Aorta (tissue), 5 donors: ENCODE measurements at places on chromosomes 16 and 17. TPM values are rescaled to one million over a fixed set of nuclear protein-coding genes. Genes with fewer than 3 reads are reported as not detected.
A peak's percentile ranks its signal among the peaks of the same experiment; 100 is the strongest.

Gene SLC16A5
- 11.4 TPM for total RNA-seq

Gene FBXO39
- total RNA-seq: 2.0 TPM

Gene KCTD19
- total RNA-seq: not detected

Gene SHBG
- total RNA-seq: 0.33 TPM

Gene FOXL1
- 23.8 TPM for total RNA-seq

DNA sequence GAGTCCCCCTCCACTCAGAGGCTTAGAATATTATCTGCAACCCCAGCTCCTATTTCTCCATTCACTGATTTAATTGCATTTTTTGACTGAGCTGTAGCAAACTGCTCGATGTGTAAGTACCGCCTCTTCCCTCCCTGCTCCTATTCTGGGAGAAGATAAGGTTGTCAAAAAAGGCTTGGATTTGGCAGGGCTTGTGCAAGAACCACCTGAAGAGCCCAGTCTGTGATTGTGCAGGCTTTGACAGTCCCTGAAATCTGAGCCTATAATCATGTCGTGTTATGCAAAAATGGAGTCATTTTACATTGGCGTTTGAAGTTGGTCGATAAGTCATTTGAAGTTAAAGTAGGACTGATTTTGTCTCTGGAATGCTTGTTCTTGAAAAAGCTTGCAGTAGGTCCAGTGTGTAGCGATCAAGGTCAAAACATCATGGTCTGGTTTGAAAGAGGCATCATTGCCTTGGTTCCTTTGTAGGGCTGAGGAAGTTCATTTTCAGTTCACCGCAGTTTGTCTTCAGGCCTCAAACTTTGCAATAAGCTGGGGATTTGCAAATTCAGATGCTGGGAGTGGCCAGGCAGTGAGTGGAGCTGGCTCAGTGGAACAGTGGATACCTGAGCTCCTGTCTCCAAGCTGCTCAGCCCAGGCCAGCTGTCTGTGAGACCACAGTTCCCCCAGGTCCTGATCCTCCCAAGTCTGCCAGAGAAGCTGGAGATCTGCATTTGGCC lies 68.8 kb downstream of the KATNIP start:
- DNase-seq: no peak

DNA sequence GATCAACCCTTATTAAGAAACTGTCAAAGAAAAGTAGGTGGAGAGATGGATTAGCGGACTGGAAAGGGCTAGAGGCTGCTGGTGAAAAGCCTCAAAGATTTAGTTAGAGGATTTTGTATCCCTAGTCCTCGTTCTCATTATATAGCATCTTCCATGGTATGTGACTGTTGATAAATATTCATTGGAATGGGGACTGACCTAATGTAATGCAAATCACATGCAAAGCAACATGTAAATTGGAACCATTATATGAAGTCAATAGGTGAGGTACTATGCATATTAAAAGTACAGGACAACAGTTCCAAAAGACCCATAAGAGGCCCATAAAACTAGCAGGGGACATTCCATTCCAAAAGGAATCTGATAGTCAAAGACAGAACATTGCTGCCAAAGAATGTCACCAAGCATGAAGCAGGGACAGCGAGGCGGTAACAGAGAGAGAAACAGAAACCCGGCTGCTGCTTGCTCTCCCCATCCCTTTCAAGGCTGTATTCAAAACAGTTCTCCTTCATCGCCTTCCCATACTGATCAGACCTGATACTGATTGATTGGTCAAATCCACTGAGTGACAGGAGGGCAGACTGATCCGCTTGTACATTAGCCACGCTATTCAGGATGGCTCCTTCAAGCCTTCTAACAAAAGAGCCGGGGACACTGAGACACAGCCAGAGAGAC lies 44.5 kb downstream of the SOX9 start:
- no peak for DNase-seq

- peak; percentile 59 for DNase-seq
These were observed 3.5 kb upstream of the ADGRG1 start for GRCh38 chr16:57624806-57625500.

- DNase-seq: no peak
These were observed 920 bp upstream of the ZCCHC14 start for GRCh38 chr16:87493608-87494280.

- peak; percentile 93 for DNase-seq
These were observed 7.3 kb upstream of the RHOT2 start for GRCh38 chr16:660459-661183.
